Cerebellum (tissue), 4 donors: ENCODE measurements at places on chromosomes 13 and 19.

- no peak for DNase-seq
These were observed 516.0 kb downstream of the DCT start for GRCh38 chr13:93963266-93964145.

DNA sequence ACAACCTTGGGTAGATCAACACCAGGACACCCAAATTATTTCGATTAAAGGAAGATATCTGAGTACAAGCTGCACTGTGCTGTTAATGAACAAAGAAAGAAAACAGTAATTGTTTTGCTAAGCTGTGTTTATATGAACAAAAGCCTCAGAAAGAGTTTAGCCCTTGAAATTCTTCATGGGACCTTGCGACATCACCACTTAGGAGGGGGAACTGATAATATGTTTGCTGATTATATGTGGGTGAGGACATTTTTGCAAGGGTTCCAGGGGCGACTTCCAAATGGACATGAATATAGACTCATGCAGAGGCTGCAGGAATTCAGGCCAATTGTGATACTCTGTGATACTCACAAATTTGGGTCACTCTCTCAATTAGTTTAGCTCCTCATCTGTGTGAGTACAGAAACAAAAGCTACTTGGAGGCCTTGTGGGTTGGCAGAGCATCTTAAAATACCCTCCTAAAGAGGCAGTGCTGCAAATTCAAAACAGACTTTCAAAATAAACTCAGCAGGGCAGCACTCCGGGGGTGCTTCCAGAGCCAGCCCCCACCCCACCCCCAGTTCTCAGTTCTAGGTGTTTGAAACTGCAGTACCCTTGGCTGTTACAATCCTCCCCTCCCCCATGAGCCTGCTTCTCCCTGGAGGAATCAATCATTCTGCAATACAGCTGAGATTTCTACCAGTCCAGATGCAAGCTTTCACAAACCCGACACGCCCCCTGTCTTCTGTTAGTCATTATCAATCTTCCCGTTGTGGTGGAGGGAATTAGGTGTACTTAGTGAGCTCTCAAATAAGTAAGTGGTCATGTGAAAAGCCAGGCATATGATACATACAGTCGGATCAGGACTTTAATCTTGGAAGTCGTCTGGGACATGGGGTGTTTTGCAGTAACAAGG is 97.0 kb upstream of the MBNL2 start:
- no peak for DNase-seq

- no peak for DNase-seq
These were observed 350.7 kb downstream of the LMO7 start for GRCh38 chr13:75986818-75987217.

DNA sequence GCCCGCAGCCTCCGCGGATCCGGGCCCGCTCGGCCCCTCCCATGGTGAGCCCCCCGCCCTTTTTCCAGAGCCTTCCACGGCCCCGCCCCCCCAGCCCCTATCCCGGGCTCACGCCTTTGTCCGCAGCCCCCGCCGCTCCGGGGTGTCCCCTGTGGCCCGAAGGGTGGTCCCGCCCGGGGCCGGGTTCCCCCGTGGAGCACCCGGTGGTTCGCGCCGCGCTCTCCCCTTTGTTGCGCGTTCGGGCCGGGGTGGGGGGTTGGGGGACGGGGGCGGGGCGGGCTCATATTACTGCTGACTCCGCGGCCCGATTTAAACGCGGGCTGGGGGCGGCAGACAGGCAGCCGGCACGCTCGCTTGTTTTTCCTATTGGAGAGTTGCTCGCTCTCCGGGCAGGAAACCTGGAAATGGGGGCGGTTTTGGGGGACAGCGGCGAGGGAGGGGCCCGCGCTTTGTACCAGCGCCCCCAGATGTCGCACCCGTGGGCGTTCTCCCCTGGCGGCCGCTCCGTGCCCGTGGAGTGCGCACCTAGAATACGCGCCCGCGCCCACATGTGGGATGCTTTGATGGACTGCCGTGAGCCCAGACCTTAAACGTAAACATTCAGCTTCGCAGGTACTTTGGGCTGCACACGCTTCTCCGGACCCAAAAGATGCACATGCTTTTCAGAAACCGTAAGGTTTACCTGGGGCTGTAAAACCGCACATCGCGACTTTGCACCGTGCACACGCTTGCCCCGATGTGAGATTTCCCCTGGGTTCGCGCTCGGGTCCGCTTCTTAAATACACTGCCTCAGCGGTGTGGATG is 699 bp downstream of the PTOV1 start:
- DNase-seq, result peak; percentile 42

- no peak for DNase-seq
These were observed 2.8 kb downstream of the FAM124A start for GRCh38 chr13:51225029-51225428.

DNA sequence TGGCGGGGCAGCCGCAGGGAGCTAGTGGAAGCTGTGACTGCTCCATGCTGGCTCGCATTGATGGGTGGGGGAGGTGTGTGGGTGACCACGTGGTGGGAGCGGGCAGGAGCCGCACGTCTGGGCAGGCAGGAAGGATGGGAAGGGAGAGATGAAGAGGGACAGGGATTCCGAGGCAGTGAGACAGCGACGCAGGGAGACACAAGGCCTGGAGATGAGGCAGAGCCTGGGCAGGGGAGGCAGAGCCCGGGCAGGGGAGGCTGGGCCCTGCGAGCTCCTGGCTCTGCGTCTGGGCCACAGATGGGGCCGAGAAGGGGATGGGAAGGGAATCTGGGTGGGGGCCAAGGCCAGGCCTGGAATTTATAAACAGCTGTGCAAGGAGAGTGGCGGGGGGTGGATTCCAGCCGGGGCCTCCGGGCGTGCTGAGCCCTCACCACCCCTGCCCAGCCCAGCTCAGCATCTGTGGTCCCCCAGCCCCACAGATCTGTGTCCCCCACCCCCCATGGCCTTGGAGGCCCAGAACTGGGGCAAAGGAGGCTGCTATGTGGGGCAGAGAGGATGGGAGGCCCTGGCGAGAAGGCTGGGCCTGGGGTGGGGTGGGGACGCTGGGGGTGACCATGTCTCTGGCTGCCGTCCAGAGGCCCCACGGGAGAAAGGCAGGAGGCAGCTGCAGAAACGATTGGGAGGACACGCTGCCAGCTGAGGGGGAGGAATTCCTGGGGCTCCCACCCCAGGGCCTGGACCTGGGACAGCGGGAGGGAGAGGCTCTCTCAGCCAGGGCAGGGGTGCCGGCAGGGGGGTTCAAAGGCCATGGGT is 6.0 kb downstream of the EHD2 start:
- peak; percentile 47 for DNase-seq

GRCh38 chr19:5913739-5914357 is at the start of gene CAPS:
CAPS (plus strand) TSS chr19:5914254; CDS start chr19:5914407, 153 bp downstream.
- DNase-seq, result no peak

GRCh38 chr13:21615427-21615826 is 11.5 kb upstream of the MICU2 start:
- no peak for DNase-seq

GRCh38 chr13:94959626-94960025 is 247.3 kb upstream of the SOX21 start:
- DNase-seq, result no peak

GRCh38 chr13:97028441-97029299 is 34.4 kb upstream of the OXGR1 start:
- DNase-seq, result peak; percentile 50

DNA sequence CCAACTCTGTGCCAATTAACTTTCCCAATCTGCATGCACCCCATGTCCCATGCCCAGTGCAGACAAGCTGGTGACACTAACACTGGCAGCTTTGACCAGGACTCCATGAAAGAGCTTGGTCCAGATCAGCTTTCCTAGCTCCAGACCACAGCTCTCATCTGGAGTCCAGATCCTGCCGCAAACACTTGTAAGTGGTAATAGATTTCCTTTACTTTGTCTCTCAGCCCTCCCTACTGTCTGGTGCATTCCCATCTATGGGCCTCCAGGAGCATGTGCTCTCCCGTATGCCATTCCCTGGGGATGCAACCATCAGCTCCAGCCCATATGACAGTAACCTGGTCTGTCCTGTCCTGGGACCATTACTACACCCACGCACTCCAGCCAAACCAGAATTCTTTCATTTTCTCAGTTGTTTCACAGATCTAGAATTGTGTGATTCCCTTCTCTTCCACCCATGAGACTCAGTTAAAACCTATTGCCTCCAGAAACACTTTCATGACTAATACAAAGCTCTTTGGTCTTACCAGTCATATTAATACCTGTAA is 4.9 kb upstream of the STARD13 start:
- no peak for DNase-seq

DNA sequence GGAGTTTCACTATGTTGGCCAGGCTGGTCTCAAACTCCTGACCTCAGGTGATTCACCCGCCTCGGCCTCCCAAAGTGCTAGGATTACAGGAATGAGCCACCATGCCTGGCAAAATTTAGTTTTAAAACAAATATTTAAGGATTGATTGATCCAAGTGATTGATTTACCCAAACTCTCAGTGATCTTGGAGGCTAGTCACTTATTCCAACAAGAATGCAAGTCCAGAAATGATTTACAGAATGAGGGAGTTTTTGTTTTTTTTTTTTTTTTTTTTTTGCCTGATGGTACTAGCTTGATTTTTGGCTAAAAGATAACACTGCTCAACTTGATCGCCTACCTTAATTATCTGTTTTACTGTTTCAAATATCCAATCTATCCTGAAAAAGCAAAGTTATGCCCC is 5.7 kb upstream of the TEX26 start:
- no peak for DNase-seq

DNA sequence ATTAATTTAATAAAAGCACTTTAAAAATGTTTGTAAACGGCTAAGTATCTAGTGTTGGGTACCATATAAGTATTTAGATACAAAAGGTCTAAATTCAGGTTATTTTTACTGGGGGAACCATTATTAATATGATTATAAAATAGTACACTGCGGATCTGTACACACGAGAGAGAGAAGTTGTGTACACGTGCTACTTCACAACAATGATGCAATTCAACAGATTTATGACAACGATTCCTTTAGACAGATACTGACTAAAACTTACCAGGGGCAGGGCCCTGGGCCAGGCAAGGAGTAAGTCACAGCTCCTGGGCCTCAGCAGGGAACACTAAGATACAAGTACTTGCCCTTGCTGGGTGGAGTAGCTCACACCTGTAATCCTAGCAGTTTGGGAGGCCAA is 29.1 kb upstream of the TPTE2 start:
- DNase-seq, result no peak

DNA sequence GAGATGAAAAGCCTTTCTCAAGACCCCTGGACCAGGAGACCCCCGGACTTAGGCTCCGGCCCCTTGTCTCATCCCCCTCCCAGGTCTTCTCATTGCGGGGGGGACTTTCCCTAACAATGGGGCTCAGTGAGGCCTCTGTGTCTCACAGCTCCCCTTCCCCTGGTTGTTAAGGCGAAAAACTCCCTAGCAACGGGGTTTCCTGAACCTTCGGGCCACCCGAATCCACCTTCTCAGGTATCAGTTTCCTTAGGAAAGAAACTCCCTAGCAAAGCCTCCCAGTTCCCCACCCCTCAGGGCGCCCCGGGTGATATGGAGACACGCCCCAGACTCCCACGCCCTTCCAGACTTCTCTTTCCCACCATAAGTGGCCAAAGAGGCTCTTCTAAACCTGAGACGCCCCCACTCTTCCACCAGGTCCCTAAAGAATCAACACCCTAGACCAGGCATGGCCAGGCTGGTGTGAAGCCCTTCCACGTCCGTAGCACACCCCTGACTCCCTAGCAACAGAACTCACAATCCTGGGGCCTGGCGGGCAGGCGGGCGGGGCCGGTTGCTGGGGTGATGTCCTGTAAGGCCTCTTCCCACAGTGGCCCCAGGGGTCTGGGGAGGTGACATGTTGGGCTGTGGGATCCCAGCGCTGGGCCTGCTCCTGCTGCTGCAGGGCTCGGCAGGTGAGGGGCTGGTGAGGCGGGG is at the start of gene TMEM190:
Gene TMEM190, plus strand, starts transcription at position 586 of the 693 bp plus-strand sequence. Its CDS starts 28 bp downstream, at position 614.
- DNase-seq, result no peak

DNA sequence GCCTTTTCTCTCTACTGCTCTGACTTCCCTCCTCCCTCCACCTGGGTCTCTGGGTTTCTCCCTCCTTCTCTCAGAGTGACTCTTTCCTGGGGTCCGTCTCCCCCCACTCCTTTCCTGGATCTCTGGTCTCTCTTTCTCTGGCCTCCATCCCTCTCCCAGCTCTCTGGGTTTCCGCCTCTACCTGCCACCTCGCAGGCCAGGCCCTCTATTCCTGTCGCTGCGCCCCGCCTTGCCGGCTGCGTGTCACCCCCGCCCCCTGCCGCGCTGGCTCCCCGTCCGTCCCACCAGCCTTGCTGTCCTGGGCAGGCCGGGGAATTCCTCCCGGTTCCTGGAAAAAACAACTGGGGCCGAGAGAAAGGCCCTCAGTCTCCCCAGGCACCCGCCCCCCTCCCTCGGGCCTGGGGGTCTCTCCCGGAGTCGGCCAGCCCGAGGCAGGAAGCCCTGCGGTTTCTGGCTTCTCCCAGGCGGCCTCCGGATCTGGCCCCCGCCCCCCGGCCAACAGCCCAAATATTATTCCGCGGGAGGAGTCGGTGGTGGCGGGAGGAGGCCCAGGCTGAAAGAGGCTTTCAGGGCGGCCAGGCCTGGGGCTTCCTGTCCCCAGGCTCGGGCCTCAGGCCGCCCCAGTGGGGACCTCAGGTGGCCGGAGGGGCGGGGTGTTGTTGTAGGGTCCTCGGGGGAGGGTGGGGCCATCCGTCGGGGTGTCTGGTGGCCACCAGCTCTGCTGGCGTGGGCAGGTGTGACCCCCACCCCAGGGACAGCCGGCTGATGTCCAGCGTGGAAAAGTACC is 9.3 kb downstream of the IRF2BP1 start:
- no peak for DNase-seq

DNA sequence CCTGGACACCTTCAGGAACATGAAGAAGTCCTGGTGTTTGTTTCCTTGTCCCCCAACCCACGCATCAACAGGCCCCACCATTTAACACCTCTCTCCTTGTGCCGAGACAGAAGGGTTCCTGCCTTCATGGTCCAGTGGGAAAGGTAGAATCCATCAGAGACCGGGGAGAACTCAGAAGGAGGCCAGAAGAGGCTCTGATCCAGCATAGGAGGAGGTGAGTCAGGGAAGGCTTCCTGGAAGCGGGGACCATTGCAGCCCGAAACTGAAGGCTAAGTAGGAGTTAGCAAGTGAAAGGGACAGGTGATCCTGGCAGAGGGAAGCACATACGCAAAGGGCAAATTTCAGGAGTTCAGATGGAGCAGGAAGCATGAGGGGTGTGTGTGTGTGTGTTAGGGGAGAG is 484 bp downstream of the ICAM3 start:
- no peak for DNase-seq

DNA sequence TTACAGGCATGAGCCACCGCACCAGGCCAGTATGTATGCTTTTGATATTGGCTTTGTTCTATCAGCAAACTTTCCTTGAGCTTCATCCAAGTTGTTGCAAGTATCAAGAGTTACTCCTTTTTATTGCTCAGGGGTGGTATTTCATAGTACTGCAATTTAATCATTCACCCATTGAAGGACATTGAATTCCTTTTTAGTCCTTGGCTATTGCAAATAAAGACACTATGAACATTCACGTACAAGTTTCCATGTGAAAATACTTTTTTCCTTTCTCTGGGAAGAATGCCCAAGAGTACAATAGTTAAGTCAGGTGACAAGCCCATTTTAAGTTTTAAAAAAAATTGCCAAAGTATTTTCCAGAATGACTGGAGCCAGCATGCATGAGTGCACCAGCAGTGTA is 20.4 kb downstream of the CEACAM3 start:
- no peak for DNase-seq
